ENCODE measurements at places on chromosomes 3 and 15.
A peak's percentile ranks its signal among the peaks of the same experiment; 100 is the strongest.

GRCh38 chr3:56876916-56877315, 75.2 kb upstream of the ARHGEF3 start:
- no peak for DNase-seq

DNA sequence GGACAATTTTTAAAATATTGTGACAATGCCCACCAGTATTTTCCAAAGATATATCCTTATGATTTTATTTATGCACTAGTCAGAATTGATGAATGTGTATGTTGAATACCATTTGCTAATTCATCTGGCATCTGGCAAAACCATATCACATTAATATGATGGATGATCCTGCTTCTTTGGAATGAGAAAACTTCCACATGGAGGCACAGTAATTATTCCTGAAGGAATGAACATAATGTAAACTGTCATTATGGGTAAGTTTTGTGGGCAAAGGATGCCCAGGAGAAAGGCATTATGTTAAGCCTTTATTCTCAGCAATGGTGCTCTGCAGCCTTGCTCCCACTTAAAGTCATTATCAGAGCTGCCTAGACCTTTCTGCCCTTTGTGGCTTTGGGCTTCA, 113.0 kb upstream of the MME start:
- no peak for DNase-seq

GRCh38 chr3:127208483-127209100, 15.7 kb downstream of the PRR23E start:
- no peak for DNase-seq

DNA sequence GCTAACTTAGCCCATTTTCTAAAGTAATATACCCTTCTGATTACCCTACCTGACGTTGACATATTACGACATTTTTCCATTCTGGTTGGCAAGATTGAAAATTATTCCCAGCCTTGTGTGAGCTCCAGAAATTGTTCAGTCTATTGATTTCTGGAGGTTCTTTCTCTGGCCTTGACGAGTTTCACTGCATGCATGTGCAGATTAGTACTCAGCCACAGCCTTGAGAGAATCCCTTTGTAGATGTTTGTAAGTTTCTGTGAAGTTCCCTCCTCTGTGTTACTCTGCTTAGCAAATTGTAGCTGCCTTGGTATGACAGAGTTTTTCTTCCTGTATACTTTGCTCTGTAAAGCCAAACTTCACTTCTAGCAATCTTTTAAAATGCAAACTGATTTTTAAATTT, 27.5 kb downstream of the TRIM69 start:
- no peak for DNase-seq

GRCh38 chr3:21750831-21751391, at the start of gene ZNF385D:
Gene ZNF385D (minus strand): TSS chr3:21751210. CDS start chr3:21750916, 294 bp downstream.
- no peak for DNase-seq

DNA sequence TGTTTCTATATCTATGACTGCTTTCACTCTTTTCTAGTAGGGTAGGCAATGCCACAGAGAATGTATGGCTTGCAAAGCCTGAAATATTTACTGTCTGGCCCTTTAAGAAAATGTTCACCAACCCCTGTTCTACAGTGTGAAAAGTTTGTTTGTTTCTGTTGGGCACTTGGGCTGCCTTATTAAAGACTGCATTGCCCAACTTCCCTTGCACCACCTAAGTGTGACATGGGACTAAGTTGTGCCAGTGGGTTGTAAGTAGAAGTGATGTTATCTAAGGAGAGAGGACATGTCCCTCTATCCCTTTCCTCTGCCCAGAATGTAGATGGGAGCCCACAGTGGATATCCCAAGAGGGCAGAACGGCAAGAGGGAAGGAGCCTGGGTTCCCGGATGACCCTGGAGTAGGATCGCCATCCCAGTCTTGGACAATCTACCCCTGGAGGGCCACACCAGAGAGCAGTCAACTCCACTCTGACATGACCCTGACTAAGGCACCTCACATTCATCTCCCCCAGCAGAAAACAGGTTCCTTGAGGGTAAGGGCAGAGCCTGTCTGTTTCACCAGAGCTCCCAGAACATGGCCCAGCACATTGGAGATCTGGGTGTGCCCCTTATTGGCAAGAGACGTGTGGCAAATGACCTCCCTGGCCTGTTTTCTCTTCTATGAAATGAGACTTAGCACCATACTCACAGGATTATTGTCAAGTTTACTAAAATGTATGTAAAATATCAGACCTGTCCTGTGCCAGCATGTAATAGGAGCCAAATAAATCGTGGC, 138.8 kb downstream of the SMAD6 start:
- DNase-seq = no peak

DNA sequence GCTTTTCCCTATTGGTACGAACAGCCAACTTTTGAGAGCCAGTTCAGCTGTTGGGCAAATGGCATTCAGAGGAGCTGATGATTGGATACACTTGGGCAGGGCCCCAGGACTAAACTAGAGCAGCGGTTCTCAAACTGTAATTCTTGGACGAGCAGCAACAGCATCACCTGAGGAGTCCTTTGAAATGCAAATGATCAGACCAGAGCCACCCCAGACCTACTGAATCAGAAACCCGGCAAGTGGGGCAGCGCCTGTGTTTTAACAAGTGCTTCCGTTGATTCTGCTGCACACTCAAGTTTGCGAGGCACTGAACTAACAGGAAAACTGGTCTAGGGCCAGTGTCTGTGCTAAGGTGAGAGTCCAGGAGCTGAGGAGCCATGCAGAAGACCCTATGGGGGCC, 239.7 kb downstream of the UACA start:
- DNase-seq = peak; percentile 2

DNA sequence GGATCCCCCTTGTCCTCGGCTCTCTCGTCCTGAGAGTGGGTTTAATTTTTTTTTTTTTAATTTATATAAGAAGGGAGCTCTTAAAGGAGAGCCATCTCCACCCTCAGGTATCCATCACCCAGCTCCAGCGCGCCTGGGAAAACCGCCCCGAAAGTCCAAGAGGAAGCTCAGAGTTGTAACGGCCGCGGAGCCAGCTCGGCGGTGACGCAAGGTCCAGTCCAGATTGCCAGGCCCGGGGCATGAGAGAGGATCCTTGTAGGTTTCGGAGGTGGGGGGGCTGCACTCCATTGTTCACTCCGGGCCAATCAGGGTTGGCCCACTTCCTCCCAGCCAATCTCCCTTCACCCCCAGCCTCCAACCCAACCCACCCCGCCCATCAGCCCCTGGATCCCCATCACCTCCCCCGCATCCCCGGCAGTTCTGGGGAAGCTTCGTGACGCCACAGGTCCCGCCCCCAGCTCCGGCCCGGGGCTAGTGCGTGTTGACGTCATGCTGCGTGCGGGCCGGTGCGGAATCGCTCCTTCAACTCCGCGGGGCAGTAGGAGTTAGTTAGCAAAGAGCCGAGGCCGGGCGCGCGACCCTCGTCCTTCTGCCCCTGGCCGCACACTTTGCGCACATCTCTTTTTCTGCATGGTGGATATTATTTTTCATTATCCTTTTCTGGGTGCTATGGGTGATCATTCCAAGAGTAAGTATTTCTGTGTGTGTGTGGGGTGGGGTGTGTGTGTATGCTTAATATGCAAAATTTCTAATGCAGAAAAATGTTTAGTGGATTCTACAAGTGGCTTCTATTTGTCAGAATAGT, at the start of gene ISL2:
Gene ISL2 (plus strand): TSS at position 520 of the 805 bp plus-strand sequence. CDS start 111 bp downstream, at position 631.
- peak; percentile 88 for DNase-seq

GRCh38 chr3:46998121-46998851, 18.8 kb downstream of the NBEAL2 start:
- peak; percentile 88 for DNase-seq

DNA sequence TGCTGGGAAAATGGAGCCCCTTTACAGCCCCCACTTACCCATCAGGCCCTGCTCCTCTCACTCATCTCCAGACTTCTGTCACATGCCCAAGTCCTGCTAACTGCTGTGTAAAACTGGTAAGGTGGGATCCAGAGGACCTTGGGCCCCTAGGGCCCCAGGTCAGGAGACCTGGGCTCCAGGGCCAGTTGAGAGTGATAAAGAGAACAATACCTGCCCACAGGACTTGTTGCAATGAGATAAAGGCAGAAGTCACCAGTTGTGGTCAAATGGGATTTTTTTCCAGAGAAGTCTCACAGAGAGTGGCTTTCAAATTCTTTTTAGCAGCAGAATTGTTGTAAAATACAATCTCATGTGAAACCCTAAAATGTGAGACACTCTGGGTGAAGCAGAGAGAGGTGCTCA, 753 bp downstream of the FURIN start:
- peak; percentile 33 for DNase-seq

DNA sequence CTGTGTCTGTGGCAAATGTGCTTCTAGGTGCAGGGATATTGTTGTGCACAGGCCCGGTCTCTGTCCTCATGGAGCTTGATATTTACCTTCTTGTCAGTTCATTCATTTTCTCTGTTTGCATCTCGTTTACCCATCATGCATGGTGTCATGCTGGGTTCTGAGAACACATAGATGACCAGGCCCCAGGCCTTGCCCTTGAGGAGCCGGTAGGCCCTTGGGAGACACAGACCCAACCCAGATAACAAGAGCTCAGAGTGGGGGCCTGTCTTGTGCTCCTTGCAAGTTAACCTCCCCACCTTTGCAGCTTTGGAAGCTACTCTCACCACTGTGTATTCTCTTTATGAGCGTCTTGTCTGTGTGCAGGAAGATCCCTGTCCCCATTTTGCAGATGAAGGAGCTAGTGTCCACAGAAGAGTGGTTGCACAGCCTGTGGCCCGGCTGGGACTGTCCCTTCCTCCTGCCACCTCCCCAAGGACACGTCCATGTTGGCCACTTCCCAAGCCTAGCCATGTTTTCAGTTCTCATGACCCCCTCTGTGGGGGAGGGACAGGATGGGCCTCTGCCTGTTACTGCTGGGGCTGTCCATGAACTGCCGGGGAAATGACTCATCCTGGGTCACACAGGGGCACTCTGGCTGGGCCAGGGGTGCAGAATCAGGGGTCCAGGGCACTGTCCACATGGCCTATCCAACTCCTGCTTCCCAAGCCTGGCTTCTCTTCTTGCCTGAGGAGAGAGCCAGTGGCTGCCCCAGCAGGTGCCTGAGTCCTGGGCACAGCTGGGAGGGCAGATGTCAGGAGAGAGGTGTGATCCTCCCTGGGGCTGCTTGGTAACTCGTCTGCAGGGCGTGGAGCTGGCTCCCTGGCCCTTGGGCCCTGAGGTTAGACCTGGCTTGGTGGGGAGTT, 3.4 kb downstream of the SNX33 start:
- no peak for DNase-seq

GRCh38 chr15:83327041-83327440, 42.6 kb upstream of the BNC1 start:
- no peak for DNase-seq

DNA sequence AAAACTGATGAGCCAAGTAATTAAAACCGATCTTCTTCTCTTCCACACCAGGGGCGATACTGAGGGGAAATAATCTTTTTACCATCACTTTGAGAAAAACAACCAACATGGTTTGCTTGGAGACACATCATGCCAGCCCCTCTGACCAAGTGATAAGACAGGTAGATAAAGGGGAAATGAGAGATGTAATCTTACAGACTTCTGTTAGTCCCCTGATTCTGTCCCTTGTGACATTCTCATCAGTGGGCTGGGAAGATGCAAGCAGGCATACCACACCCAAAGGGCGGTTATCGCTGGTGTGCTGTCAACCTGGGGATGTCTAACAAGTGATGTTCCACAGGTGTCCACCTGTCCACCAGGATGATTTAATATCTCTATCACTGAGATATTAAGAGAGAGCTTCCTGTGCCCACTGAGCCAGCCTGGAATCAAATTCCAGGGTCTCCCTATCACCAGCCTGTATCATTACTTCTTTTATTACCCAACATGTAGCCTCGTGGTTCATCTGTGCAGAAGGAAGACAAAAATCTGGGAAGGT, 315.0 kb downstream of the FOXP1 start:
- no peak for DNase-seq

DNA sequence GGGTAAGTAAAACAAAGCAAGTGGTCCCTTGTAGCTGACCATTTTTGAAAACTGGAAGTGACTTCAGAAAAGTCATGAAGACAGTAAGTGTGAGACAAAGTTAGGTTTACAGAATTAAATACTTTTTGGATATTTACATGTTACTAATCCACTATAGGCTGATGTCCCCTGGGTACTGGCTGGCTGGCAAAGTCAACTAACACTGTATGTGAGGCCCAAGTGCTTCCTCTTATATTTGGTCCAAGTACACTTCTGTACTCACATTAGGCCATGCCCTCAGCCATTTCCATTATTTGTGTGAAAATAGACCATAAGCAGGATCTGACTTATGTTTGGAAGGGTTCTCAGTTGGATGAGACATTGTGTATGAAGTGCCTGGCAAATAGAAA, 5.5 kb upstream of the LEKR1 start:
- DNase-seq = no peak

DNA sequence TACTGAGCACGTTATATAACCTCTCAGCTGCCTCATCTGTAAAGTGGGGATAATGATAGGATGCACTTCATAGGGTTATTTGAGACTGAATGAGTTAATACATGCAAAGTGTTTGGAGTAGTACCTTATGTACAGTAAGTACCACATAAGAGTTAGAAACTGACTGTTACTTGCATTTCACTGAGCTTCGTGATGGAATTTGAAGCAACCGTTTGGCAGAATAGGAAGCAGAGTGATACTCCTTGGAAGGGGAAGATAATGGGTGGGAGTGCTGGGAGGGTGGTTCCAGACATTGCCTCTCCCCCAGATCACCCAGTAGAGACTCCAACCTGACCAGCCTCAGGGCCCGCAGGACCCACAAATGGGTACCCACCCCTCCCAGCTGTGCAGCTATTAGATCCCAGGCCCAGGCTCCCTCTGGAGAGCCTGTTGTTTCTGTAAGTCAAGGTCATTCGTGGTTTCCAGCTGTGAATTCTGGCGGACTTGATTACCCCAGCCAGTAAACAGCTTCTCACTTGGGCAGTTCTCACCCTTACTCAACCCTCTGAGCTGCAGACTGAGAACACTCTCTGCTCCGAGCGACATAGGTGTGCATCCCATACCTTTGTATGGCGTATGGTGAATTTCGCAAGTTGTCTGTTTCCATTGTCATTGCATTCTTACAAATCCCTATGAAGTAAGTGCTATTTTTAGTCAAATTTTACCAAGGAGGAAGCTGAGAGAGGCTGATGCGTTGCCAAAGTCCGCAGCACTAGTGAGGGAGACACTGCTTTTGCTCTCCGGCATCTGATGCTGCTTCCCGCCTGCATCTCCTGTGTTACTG, 11.1 kb downstream of the ALPK3 start:
- DNase-seq = no peak

- DNase-seq = no peak
Measured at GRCh38 chr3:184908859-184909258, 96.9 kb downstream of the VPS8 start.

Data from activated CD4-positive, alpha-beta T cell treated with anti-CD3 and anti-CD28 coated beads for 36 hours (primary cell).